ENCODE measurements at places on chromosomes 2 and 18.

GRCh38 chr2:134912361-134912760, 6.3 kb upstream of the CCNT2 start:
- DNase-seq, result no peak

DNA sequence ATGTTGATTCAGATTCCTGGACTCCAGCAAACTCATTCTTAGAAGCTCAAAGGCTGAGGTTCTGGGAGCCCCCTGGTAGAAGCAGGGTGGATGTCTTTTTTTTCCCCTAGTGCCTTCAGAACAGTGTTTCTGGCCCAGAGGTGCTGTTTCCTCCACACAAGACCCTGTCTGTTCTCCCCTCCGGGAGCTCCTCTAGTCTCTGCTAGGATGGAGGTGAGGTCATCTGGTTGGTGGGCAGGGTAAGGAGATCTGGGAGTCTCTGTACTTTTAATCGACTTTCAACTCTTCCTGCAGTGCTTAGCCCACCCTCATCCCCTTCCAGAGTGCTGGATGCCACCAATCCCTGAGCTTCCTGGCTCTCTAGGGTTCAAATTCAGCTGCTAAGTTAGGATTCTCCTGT, 192.0 kb downstream of the SH3BP4 start:
- DNase-seq, result no peak

- no peak for DNase-seq
These were observed 49.0 kb downstream of the PRKCE start for GRCh38 chr2:45700407-45701013.

GRCh38 chr2:100451734-100452133, 18.5 kb upstream of the NMS start:
- no peak for DNase-seq

DNA sequence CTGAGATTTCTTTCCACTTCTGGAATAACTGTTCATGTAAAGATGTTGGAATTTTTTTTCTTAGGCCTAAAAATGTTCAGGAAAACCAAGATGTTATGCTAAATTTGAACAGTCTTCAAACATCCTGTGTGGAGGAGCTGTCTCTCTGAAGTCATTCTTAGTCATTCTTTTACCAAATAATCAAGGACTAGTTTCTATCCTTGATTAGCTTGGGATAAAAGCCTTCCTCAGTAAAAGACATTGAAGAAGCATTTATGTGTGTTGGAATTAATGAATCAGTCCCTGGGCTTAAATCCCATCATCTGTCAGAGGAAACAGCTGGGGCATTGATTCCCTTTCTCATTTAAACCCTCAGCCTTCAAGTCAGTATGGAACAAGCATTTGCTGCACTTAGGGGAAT, 300.1 kb upstream of the NXPH2 start:
- DNase-seq, result no peak

- no peak for DNase-seq
These were observed 181.4 kb upstream of the MSH6 start for GRCh38 chr2:47601568-47601967.

GRCh38 chr2:48568547-48568946, 38.6 kb downstream of the STON1 start:
- no peak for DNase-seq

DNA sequence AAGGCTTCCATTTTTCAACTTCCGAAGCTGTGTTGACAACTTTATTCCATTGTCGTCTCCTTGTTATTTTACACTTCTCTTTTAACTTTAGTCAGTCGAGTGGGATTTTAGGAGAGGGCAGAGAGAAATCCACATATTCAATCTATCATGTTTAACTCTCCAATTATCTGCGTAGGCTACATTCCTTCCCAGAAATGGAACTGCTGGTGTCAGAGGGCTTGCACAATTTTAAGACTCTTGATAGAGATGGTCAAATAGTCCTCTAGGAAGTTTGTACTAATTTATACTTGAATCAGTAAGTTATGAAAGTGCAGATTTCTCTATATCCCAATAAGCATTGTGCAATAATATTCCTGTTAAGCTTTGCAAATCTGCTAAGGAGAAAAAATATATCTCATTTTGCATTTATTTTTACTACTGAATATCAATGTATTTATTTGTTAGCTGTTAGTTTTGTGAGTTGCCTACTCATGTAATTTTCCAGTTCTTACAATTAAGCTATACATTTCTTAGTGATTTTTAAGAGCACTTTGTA, 95.6 kb downstream of the CYP26B1 start:
- no peak for DNase-seq

DNA sequence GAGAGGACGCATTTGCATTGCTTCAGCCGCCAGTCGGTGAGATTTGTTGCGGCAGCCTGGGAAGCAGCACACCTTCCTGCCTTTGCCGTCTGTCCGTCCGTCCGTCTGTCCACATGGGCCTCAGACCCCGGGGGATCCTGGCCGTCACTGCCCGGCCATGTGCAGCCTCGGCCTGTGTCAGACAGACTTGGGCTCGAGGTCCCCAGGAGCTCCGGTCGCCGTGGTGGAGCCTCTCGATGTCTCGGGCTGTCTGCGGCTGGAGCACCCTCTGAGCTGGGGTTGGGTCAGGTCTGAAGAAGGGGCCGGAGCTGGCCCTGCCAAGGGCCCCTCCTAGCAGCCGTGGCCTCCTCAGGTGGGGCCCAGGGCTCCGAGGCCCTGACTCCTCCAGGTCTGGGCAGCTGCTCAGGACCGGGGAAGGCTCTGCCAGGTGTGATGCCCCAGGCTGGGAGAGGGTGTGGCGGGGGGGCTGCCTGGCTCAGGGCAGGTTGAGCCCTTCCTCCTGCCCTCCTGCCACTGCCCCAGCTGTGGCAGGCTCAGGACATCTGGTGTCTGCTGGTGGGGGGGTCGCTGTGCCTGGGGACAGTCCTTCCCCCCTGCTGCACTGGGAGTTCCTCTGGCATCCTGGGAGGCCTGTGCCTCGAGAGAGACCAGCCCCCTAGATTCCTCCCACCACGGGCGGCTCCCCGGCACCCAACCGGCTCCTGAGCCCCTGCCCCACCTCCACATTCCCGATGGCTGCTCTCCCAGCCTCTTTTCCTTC, 11.8 kb downstream of the NEU4 start:
- DNase-seq, result no peak

GRCh38 chr18:23232331-23232730, 97.0 kb downstream of the CABLES1 start:
- DNase-seq, result no peak

DNA sequence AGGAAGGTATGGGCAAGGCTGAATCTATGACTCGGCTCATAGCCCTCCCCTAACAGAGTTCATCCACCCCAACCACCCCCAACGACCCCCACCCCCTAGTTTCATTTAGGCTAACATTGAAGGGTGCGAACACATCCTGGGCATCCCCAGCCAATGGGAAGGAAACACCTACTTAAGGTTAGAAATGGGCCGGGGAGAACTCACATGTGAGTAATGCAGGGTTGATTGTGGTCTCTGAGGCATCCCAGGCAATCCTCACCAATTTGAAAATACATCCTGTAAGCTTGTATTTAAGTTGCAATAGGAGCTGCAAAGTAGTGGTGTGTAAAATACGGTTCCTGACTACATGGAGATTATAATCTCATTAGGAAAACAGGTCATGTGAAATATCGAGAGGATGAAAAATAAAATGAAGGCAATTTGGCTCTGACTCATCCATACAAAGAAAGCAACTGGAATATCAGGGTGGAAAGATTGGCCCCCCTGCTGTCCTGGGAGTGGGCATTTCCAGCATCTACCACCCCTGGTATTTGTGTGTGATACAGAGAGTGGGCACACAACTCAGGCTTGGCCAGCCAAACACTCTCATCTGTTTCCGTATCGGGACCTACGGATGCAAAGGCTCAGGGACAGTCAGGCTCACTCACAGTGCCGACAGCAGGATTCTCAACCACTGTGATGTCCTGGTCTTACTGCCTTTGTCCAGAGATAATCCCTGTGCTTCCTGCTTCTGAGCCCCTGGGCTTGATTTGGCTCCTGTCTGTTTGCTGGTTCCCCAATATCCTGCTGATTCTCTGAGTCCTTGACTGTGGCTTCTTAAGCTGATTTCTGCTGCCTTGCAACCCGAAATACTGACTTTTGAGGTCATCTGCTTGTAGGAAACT, 90.0 kb upstream of the NCKAP5 start:
- no peak for DNase-seq

DNA sequence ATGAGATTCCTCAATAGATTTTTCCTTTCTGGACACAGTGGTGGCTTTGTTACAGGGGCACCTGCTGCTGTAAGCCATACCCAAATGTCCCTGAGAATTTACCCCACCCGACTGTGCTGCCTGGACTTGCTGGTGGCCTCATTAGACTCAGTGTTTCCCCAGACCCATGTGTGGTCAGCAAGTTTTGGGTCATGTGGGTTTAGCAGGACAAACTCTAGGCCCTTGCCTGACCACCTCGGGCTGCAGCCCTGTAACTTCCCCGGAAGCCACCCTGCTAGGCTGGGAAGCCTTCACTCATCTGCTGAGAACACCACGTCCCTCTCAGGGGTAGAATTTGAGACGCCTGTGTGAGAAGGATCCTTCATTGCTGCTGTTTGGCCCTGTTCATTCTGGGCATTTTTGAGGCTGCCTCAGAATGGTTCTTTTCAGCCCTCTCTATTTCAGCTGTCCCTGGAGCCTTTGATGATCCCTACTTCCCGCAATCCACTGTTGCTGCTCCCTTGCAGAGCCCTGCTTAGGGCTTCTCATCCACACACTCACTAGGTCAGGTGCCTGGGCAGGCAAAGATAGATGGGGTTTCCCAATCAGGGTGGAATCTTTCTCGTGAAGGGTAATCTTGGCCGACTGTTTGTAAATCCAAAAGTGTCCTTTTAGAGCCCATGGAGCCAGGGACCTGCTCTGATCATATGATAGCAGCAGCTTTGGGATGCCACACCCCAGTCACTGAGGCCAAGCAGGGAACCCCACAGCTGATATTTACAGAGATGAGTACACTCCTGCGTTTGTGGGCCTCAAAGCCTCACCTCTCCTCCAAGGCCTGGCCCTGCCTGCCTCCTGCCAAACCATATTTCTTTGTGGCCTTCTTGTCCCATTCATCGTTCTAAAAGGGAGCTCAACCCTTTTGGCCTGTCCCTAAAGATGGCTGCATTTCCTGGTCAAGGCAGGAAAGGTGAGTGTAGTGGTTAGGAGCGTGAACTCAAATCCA, 6.7 kb downstream of the EHD3 start:
- no peak for DNase-seq

GRCh38 chr2:148640767-148641166, 3.8 kb upstream of the EPC2 start:
- DNase-seq, result no peak

GRCh38 chr2:17353263-17353662, 165.0 kb downstream of the RAD51AP2 start:
- no peak for DNase-seq

DNA sequence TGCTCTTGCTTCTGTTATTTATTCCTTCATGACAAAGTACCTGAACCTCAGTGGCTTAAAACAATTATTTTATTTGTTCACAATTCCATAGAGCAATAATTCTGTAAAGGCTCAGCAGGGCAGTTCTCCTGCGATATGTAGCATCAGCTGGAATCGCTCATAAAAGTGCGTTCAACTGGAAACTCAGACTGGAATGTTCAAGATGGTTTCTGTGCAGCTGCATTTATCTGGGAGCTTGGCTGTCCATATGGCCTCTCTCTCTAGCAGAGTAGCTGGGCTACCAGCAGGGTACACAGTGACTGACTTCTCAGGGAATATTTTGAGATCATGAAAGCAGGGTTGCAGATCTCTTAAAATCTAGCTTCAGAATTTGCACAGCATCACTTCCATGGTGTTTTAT, 13.5 kb downstream of the CCDC121 start:
- DNase-seq, result no peak

DNA sequence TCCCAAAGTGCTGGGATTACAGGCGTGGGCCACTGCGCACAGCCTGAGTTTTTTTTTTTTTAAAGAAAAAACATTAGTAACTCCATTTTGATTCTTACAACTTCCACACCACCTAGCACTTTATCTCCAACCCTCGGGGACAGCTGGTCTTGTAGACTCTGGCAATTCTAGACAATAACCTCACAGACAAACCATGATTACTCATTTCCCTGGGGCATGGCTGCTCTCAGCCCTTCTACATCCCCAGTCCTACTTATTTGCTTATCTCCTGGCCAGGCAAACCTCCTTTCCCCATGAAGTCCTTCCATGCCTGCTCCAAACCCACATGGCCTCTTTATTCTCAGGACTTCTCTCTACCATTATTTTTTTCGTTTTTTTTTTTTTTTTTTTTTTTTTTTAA, 91.1 kb downstream of the ACTR3 start:
- no peak for DNase-seq

Measured in NCI-H1092 (cell line).